ENCODE measurements at places on chromosomes 4 and X.

DNA sequence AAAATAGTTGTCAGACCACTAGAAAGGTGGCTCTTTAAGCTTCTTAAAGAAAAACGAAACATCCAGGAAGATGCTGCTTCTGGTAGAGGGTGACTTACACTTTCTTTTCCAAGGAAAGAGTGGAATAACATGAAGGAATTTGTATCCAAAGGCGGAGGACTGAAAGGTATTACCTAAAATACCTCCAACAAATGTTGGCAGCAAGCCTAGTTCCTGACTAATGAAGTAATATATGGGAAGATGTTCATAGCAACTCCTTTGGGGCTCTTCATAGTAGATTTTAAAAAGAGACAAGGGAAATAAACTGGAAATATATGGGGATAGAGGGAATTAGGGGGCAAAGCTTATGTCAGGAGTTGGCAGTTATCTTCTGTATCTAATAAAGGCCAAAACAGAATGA is 116.2 kb downstream of the AASDH start:
- no peak for DNase-seq

DNA sequence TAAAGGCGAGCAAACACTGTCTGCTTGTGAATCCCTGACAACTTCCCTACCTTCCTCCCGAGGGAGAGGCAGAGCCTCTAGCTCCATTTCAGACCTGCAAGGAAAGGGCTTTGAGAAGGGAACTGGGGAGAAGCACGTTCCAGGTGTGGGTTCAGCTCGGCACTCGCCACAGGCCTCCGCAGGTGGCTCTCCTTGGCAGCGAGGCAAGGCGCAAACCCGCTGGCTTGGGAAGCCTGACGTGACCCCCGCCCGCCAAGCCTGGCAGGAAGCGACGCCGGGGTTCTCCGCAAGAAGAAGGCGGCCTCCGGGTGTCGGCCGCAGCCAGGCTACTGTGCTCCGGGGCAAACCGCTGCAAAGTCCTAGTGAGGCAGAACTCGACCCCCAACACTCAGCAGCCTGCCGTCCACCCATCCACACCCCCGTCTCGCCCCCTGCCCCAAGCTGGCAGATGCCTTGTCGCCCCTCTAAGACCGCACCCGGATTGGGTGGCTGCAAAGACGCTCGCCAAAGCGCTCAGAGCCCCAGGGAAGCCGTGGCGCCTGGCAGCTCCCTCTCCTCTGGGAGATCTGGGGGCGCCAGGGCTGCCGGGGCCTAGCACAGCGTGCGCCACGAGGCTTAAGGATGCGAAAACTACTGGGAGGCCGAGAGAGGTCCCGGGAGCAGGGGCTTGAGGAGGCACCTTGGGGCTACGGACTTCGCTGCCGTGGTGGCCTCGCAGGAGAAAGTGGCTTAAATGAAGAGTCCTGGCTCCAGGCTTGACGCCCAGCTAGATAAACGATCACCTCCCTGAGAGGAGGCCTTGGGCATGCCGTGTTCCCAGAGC is 21.8 kb downstream of the NKX3-2 start:
- no peak for DNase-seq

- no peak for DNase-seq
Observed at GRCh38 chr4:112973750-112974251, 75.7 kb upstream of the ANK2 start.

DNA sequence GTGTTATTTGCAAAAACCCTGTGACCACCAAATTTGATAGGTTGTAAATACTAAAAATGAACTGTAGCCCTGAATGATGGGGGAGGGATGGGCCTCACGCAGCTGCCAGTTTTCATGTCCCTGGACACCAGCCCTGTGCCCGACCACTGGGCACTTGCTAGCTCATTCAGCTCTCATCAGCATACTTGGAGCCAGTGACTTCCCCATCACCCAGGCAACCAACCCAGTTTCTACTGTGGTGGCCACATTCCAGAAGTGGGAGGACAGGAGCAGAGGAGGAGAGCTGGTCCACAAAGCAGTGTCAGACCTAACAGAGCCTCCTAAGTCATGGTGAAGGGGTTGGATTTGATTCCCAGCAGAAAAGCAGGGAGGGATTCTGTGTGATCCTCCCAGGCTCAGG is 128.2 kb downstream of the CPEB2 start:
- DNase-seq = no peak

- DNase-seq = no peak
Observed at GRCh38 chrX:29555465-29556091, 659.8 kb upstream of the MAGEB2 start.

GRCh38 chr4:181982856-181983255 is 260.3 kb upstream of the TENM3 start:
- no peak for DNase-seq

DNA sequence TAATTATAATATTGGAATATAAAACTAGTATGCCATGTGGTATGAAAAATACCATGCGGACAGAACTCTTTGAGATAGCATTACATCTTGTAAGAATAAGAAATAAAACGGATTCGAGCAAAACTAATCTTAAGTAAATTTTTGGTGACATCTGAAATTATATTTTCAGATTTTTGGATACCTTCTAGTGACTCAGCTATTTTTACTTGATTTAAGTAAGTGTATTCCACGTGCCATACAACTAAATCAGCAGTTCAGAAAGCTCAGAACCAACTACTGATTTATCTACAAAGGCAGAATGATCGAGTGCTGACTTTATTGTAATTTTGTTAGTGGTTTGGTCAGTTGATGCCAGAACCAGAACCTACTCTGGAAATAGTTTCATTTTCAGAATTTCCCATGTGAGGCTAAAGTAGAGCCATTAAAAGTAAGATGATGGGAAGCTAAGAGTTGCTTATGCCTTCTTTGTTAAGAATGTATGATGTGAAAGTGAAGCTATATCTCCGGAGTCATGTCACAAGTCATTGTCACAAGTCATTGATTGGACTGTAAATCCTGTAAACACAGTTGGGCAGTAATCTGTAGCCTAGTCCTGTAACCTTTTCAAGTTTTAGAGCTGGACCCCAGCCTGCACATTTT is 4.0 kb downstream of the ING2 start:
- DNase-seq = no peak

DNA sequence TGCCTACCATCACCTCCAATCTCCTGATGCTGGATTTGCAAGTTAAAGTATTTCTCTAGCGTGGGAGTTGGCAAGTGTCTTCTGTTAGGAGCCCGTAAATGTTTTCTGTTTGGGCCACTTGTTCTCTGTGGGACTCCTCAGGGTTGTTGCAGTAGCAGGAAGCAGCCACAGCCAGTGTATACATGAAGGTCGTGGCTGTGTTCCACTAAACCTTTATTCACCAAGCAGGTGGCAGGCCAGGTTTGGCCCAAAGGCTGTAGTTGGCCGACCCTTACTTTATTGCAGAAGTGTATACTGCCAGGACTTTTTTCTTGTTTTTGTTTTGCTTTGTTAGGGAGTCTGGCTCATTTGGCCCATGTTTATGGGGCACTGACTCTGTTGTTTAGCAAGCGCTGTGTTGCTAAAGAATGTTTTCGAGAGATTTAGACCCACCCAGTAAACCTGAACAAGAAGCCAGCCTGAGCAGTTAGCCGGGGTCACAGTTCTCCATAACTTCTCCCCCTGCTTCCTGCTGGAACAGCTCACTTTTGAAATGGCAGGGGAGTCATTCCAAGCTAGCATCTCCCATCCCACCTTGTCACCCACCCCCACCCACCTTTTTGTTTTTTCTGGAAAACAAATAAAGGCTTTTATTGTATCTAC is 58.8 kb downstream of the SHROOM2 start:
- DNase-seq = no peak

DNA sequence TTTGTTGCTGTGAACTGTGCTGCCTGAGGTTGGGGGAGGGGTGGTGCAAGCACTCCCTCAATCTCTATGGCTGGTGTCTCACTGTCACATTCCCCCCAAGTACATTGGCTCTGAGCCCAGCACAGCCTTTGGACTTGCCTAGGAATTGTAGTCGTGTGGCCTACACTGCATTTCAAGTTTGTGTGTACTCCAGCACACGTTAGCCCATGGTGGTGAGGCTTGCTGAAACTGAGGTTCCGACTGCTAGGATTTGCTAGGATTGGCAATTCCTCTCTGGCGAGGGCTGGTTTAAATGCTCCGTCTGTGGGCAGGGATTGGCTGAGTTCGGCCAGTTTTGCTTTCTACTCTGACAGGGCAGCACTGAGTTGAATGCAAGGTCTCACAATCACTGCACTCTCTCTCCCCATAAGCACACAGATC is 121.7 kb upstream of the CXXC4 start:
- DNase-seq = no peak

GRCh38 chrX:15474028-15474427 is 19.1 kb downstream of the PIR start:
- DNase-seq = no peak

GRCh38 chr4:123649250-123649644 is 252.7 kb downstream of the SPRY1 start:
- DNase-seq = no peak

DNA sequence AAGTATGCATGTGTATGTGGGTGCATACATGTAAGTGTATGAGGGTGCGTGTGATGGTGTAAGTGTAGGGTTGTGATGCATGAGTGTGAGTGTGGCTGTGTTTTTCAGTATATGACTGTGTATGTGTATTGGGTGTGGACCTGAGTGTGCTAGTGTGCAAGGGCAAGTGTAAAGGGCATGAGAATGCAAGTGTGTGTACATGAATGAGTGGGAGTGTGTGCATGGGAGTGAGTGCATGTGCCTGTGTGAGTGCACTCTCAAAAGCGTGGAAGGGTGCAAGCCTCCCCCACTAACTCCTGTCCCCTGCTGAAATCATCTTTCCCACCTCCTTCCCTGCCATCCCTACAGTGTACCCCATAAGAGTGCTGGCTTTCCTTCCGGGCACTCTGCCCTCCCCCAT is 225.1 kb upstream of the PRKX start:
- DNase-seq = no peak

DNA sequence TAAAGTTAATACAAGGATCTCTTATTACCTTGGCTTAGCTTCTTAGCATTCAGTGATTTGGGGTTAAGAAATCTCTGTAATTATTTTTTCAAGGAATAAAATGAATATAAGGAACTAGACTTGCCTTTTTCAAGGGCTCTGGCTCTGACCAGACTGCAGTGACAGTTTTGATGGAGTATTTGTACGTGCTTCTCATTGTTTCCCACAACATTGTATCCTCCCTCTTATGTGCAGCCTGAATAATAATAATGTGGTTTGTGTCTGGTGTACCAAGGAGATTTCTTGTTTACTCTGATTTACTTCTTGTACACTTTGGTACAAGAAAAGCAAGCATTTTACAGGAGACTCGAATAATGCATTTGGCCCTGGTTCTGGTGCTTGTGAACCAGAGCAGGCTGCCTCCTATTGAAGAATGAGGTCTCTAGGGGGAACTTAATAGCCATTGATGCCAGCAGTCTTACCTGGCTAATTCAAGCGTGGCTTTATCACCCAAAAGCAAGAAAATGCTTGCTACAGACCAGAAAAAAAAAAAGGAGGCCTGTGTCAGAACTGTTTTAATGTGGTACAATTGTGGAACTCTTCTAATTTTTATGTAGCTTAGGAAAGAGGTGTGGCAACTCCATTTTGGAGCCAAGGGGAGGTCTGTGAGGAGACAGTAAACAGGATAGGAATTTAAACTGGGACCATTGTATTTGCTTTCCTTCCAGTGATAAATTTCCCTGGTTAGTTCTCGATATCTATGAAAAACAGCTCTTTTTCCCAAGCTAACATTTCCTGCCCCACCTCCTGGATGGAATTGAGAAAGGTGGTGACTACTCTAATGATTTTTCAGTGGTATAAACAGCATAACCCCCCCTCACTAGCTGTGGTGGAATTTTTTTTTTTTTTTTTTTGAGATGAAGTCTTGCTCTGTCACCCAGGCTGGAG is 5.6 kb downstream of the OTC start:
- DNase-seq = no peak

GRCh38 chrX:2370456-2370855 is 130.3 kb downstream of the DHRSX start:
- DNase-seq = no peak

DNA sequence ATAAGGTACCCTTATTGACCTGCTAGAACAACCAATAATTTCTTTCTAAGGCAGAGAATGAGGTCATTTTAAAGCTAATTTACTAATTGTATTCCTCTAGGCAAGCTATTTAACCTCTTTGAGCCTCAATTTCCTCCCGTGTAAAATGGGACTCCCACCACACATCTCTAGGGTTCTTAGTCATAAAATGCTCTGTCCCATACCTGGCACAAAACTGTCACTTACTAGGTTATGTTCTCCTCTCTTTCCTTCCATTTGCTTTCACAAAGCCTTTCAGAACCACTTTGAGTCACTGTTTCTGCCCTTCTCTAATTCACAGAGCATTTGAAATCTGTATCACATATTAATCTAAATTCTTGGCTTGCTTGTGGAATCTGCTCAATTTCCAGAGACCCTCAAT is 2.4 kb upstream of the GPR82 start:
- DNase-seq = no peak

DNA sequence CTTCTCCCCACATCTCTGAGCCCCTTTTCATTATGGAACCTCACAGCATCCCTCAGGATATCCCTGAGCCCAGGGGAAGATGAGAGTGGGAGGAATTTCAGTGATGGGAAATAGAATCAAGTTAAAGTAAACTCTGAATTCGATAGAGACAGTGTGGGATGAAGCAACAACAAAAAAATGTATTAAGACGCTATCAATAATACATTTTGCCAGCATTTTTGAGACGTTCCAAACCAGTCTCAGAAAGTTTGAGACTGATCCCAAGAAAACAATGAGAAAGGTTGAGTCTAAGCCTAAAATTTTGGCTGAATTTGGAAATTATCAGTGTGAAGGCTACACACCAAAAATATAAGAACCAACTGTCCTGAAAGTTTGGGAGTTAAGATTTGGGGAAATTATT is 196.2 kb downstream of the CBR4 start:
- no peak for DNase-seq

Data from stimulated activated CD4-positive, alpha-beta T cell treated with anti-CD3 and anti-CD28 coated beads, TNF-alpha, amount 100 ng/mL, for 4 hours (primary cell).